Brain (organoid and tissue), 16 donors: ENCODE measurements at places on chromosomes 11 and 22.
A peak's percentile ranks its signal among the peaks of the same experiment; 100 is the strongest.

DNA sequence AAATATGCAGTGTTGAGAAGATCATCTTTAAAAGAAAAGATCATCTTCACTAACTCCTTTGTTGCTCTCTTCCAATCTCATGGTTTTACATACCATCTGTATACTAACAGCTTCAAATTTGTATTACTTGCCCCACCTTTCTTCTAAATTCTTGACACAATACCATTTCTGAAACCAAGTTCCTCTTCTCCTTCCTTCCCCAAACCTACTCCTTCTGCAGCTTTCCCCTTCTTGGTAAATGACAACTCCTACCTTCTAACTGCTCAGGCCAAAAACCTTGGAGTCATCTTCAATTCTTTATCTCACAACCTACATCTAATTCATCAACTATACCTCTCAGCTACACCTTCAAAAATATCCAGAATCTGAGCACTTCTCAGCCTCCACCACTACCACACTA is 9.3 kb downstream of the PRCP start:
- DNase-seq: no peak

- no peak for DNase-seq
Observed at GRCh38 chr11:95766701-95767100, 22.9 kb downstream of the FAM76B start.

- DNase-seq: no peak
Observed at GRCh38 chr22:49468487-49469198, 359.0 kb downstream of the BRD1 start.

- DNase-seq: no peak
Observed at GRCh38 chr11:3732671-3733436, 61.7 kb upstream of the CHRNA10 start.

- no peak for DNase-seq
Observed at GRCh38 chr11:95910638-95911368, 13.1 kb downstream of the MTMR2 start.

DNA sequence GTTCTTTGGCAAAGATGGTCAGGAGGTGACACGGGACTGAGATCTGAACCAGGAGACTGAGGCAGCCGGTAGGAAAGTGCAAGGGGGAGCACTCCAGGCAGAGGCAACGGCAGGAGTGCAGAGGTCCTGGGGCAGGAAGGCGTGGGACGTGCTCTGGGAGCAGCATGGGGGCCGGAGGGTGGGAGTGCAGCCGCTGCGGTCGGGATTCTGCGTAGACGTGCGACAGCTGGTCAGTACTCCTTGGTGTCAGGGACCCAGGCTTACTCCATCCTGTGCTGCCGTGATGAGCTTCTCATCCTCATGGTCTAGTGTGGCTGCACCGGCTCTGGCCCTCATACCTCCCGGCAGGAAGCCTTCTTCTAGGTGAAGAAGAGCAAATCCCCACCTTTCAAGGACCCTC is 16.9 kb upstream of the TRMU start:
- DNase-seq: no peak

GRCh38 chr22:17476838-17477237 is 86.5 kb upstream of the SLC25A18 start:
- DNase-seq: no peak

- DNase-seq: peak; percentile 80
Observed at GRCh38 chr11:125141686-125142535, 22.6 kb upstream of the PKNOX2 start.

- no peak for DNase-seq
Observed at GRCh38 chr11:75199412-75199955, 41.1 kb upstream of the TPBGL start.

- no peak for DNase-seq
Observed at GRCh38 chr11:66324664-66325063, 7.8 kb upstream of the CD248 start.

DNA sequence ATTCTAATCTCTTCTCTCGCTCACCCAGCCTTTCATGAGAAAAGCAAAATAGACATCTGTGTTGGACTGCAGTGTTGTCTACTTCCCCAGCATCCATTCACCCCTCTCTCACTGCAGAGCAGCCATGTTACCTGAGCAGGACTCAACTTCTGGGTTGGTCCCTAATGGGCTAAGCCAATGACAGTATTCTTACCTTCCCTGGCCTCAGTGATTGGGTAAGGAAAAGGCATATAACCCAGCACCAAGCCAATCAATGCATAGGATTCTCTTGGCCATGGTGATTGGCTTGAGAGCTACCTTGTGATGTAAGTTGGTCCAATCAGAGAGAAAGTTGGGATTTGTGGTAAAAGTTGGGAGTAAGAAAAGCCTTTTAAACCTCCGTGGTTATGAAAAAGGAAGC is 99.8 kb upstream of the NECTIN1 start:
- no peak for DNase-seq

DNA sequence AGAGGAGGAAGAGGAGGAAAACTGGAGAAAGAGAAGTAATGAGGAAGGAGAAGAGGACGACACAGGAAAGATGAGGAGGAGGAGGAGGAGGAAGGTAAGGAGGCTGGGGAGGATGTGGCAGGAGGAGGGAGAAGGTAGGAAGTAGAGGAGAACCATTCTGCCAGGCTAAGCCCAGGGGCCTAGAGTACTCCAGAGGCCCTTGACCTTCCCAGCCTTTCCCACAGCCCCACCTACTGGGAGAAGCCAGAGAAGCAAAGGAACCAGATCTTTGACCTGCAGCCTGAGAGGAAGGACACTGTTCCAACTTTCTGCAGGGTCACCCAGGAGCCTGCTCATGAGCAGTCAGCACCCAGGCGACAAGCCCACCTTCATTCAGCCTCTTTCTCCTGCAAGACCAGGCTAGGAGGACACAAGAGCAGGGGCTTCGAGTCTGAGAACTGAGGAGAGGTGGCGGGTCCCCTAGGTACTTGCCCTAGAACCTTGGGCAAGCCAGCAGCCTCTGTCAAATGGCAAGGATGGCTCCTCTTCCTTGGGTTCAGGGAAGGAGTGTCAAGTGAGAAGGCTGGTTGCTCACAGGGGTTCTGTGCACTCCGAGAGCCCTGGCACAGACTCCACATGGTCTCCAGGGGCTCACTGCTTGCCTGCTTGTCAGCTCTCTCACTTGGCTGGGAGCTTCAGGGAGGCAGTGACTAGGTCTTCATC is 27.9 kb upstream of the OAF start:
- no peak for DNase-seq

- no peak for DNase-seq
Observed at GRCh38 chr11:79720115-79720514, 279.3 kb upstream of the TENM4 start.

DNA sequence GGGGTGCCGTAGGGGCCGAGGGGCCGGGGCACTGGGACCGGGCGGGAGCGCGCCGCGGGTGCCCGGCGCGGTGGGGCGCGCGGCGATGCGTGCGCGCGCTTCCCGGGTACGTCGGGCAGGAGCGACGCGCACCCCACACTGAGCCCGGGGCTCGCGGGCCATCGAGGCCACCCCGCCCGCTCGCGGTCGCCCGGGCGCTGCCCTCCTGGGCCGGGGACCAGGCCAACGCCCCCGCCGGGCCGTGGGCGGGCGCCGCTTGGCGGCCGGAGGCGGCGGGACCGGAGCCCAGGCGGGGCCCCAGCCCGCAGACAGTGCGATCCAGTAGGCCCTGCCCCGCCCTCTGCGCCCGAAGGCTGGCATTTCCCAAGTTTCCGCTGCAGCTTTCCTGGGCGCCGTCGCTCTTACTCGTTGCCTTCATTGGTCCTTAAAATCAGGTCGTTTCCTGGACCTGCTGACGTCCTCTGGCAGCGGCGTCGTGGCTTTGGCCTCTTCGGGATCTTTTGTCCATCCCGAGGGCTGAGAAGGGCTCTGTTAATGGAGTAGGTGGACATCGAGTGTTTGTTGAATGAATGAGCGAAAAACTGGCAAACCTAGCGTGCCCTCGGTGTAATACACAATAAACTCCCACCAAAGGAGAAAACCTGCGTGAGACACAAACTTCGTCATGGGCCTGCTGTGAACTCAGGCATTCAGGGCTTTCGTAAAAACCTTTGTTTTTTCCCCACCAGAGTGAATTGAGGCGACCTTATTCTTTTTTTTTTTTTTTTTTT is 638 bp downstream of the PARVA start:
- peak; percentile 59 for DNase-seq

GRCh38 chr11:116506263-116506825 is 266.4 kb downstream of the BUD13 start:
- DNase-seq: peak; percentile 49

- DNase-seq: no peak
Observed at GRCh38 chr11:86784241-86784681, 16.1 kb upstream of the PRSS23 start.

DNA sequence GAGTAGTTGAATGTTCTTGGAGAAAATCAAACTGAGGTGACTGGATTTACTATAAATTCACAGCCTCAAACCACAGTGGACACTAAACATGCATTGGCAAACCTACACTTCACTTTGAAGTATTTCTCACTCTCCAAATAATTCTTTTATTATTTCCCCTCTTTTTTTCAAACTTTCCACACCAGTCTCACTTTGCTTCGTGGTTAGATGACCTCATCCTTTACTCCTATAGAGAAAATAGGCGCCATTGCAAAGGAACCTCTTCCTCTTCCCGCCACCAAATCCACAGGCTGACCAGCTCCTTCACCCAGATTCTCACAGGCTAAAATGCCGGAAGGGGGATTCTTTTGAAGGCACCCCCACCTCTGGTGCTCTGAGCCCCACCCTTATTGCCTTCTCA is 33.4 kb downstream of the HTR3A start:
- DNase-seq: no peak

GRCh38 chr22:37968452-37969251 is 15.2 kb downstream of the POLR2F start:
- DNase-seq: no peak

- no peak for DNase-seq
Observed at GRCh38 chr11:134474070-134474860, 62.2 kb upstream of the B3GAT1 start.

DNA sequence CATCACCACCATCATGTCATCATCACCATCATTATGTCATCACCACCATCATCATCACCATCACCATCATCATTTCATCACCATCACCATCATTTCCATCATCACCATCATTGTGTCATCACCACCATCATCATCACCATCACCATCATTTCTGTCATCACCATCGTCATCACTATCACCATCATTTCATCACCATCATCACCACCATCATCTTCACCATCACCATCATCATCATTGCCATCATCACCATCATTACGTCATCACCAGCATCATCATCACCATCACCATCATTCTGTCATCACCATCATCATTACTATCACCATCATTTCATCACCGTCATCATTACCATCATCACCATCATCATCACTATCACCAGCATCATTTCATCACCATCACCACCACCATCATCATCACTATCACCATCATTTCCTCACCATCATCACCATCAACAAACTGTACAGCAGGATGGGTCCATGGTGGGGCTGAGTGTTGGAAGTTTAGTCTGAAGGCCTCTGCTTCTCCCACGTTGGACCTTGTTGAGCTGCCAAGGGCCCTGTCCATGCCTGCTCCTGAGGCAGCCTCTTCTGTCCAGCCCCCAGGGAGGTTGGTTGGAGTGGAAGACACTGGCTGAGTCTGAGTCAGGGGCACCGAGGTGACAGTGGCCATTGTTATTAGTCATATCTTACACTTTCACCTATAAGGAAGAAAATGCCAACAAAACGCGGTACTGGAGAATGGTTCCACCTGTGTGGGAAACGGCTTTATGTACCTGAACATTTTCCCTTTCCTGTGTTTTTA is 247.1 kb downstream of the TBC1D22A start:
- no peak for DNase-seq

GRCh38 chr22:36778020-36778419 is 2.1 kb upstream of the IFT27 start:
- DNase-seq: no peak

- no peak for DNase-seq
Observed at GRCh38 chr22:46051646-46052045, 74.7 kb upstream of the WNT7B start.

DNA sequence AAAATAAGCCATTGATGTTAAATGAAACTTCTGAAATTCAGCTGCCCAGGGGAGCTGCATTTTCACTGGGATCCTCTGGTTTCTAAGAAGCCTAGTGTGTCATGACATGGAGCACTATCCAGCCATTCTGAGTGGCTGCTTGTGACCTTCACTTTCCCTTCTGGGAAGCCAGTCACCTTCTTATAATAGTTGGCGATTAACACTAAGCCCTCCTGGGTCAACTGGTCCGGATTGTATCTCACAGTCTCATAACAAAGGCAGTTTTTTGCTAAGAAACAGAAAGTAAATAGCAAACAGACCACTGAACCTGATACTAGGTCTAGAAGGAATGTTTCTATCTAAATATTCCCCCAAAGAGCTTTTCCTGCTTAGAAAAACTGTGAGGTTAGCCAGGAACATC is 7.9 kb downstream of the CSRP3 start:
- no peak for DNase-seq
